ENCODE measurements at places on chromosomes 4 and X. TPM values are rescaled to one million over a fixed set of nuclear protein-coding genes. Genes with fewer than 3 reads are reported as not detected.

The MAGEB10 gene
- total RNA-seq = not detected

The CYP4V2 gene
- 3.8 TPM for total RNA-seq

The MID2 gene
- 17.8 TPM for total RNA-seq

The TMPRSS11F gene
- 12.4 TPM for total RNA-seq

The SOX3 gene
- not detected for total RNA-seq

The EDA gene
- 1.5 TPM for total RNA-seq

The PF4V1 gene
- total RNA-seq = not detected

The ATP6AP1 gene
- total RNA-seq = 63.2 TPM

The VGLL1 gene
- total RNA-seq = 0.36 TPM

The ZAR1 gene
- total RNA-seq = not detected

The UGT2B15 gene
- total RNA-seq = not detected

The TRIM60 gene
- not detected for total RNA-seq

The NUDT11 gene
- total RNA-seq = 0.96 TPM

The DMRTC1 gene
- total RNA-seq = not detected

The ARHGAP24 gene
- total RNA-seq = 6.1 TPM

The MAGEA10 gene
- total RNA-seq = not detected

The RRH gene
- 0.16 TPM for total RNA-seq

The ACTRT1 gene
- total RNA-seq = not detected

The PGAM4 gene
- 0.44 TPM for total RNA-seq

The GALNT7 gene
- 39.0 TPM for total RNA-seq

The F8A2 gene
- not detected for total RNA-seq

The CD38 gene
- 2.6 TPM for total RNA-seq

The MAP9 gene
- total RNA-seq = 1.7 TPM

The ARMCX1 gene
- 3.0 TPM for total RNA-seq

The CHIC1 gene
- 1.8 TPM for total RNA-seq

The PLS3 gene
- 145 TPM for total RNA-seq

The MAGEB6 gene
- total RNA-seq = not detected

The TEX11 gene
- total RNA-seq = not detected

The XAGE1B gene
- total RNA-seq = not detected

The HADH gene
- 32.8 TPM for total RNA-seq

The CENPU gene
- 16.5 TPM for total RNA-seq

The MSANTD1 gene
- 0.28 TPM for total RNA-seq

The GPC3 gene
- total RNA-seq = 0.28 TPM

The TMEM35A gene
- total RNA-seq = 1.1 TPM

The MORC4 gene
- 13.9 TPM for total RNA-seq

The SOWAHB gene
- 9.6 TPM for total RNA-seq

All from esophagus mucosa (tissue), 1 donor.